ENCODE measurements at places on chromosomes 12 and 14. TPM values are rescaled to one million over a fixed set of nuclear protein-coding genes. Genes with fewer than 3 reads are reported as not detected.

RNASE3 gene
- 0.54 TPM for polyA plus RNA-seq

CCDC175 gene
- polyA plus RNA-seq: not detected

DPF3 gene
- polyA plus RNA-seq: 1.3 TPM

CLEC1A gene
- polyA plus RNA-seq: 3.3 TPM

NTF3 gene
- polyA plus RNA-seq: 3.1 TPM

PRKD1 gene
- 29.5 TPM for polyA plus RNA-seq

CD163L1 gene
- polyA plus RNA-seq: 6.6 TPM
